Bladder microvascular endothelial cell (primary cell): ENCODE measurements at places on chromosomes 1 and 21. TPM values are rescaled to one million over a fixed set of nuclear protein-coding genes. Genes with fewer than 3 reads are reported as not detected.

Gene LCE1D
- total RNA-seq = not detected in 2 replicates

Gene NOS1AP
- 0.16 and 0.44 TPM in 2 replicates for total RNA-seq

Gene COL16A1
- total RNA-seq = 0.32 and 1.0 TPM in 2 replicates

Gene TEKT2
- total RNA-seq = 0.25 TPM in 1 of 2 replicates, not detected in the other

Gene PDE9A
- 0.16 and 4.7 TPM in 2 replicates for total RNA-seq

Gene IGFN1
- under 0.01 TPM in 1 of 2 replicates, not detected in the other for total RNA-seq

Gene BATF3
- 0.16 and 1.0 TPM in 2 replicates for total RNA-seq

Gene ZBTB8B
- total RNA-seq = 0.06 TPM in 1 of 2 replicates, not detected in the other

Gene PYHIN1
- not detected in 2 replicates for total RNA-seq

Gene OR6K3
- total RNA-seq = not detected in 2 replicates

Gene KRTAP21-2
- total RNA-seq = not detected in 2 replicates

Gene C4BPA
- total RNA-seq = not detected in 2 replicates

Gene TBX19
- 0.16 and 0.94 TPM in 2 replicates for total RNA-seq
